NCI-H1105 treated with DMSO at 0.1 percent for 48 hours (cell line): ENCODE measurements at places on chromosomes 7 and 10.

- DNase-seq, result no peak
These were observed 48.5 kb downstream of the CPEB3 start for GRCh38 chr10:92242380-92242779.

DNA sequence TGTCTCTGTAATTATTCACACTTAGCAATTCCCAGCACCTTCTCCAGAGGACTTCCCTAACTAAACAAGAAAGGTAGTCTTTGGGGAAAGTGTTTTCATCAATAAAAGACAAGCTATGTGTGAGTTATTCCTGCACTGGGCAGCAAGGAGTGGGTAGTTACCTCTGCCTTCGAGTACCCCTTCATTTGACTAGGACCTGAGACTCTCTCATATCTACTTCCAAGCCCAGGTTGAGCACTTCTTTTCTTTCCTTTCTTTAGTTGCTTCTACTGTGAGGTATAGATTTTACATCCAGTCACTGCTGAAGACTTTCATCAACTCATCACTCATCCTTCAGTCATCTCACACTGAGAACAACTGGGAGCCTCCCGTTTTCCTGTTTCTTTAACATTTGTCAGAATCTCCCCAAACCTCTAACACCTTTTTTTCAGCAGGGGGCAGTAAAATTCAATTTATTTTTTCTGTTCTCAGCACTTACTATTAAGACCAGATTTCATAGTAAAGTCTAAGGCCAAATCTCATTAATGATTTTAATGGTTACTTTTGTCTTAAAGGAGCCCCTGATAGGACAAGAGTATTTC is 80.1 kb upstream of the PRSS1 start:
- DNase-seq, result peak; percentile 59

GRCh38 chr10:33229949-33230267 is 104.6 kb downstream of the NRP1 start:
- DNase-seq, result no peak

DNA sequence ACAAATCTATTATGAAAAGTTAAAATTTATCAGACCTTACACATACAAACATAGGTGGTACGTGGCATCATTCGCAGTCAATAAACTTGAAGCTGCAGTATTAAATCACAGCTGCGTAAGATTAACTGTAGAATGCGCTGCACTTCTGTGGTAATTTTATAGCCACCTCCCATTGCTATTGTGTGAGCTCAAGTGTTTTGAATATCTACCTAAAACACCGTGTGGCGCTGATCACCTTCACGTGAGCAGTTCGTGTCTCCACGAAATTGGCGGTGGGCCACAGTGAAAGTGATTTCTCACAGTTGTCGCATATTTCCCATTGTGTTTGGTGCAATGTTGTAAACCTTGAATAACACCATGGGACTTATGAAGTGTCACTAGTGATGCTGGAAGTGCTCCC is 102.8 kb downstream of the PLPP4 start:
- no peak for DNase-seq

DNA sequence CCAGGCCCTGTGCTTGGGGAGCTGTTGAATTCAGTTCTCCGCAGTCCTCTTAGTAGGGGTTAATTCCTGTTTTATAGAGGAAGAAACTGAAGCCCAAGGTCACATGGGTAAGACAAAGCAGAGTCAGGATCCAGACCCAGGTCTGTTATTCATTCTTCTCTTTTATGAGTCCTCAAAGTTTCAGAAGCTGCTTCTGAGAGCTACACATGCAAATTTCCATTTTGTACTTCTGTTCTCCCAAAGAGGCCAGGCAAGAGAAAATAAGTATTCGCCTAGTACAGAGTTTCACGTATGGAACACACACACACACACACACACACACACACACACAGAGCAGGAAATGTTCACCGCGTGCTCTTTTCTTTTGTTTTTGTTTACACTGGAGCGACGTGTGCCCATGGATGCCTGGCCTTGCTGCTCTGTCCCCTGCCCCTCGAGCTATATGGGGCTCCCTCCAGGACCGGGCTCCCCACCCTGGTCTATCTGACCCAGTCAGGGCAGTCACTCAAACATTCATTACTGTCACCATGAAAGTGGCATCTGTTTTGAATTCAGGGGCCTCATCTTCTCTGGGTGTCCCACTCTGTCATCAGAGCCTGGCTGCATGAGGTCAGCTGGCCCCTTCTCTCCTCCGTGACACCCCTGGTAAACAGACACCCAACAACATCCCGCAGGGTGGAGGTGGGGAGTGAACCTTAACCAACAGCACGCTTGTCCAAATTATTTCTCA is 84.4 kb downstream of the TNS3 start:
- no peak for DNase-seq

GRCh38 chr7:73353243-73353642 is 25.3 kb downstream of the FKBP6 start:
- DNase-seq, result no peak

- DNase-seq, result no peak
These were observed 85.3 kb upstream of the PPP2R2D start for GRCh38 chr10:131815266-131816156.

- DNase-seq, result peak; percentile 5
These were observed 1.4 kb downstream of the DNAJB12 start for GRCh38 chr10:72353028-72353964.

DNA sequence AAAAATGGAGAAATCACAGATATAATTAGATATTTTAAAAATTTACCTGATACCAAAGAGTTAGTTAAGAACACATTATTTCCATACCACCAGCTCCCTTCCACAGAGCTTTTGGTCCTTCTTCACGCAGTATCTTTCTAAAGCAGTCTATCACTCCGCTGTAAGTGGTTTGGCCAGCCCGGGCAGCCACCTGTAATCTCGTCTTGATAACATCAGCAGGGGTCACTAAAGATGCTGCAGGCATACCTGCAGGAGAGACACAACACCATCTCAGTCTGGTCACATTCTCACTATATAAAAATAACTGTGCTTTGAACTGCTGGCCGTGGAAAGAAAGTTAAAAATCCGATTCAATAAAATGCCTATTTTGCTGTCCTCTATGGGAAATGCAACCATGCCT is 200.1 kb downstream of the SLC25A13 start:
- no peak for DNase-seq

DNA sequence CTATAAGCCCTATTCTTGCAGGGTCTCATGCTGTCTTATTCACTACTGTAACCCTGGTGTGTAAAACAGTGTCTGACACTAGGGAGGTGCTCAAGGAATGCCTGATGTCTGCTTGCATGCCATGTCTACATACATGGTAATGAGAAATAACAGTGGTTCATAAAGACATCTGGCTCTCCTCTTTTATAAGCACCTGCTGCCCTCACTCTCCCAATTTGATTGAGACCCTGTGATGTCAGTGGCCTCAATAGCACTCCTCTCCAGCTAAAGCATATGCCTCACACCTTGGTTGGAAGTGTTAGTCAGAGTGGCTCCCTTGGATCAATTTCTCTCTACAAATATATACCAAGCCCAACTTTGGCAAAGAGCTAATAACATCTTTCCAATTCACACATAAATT is 30.6 kb downstream of the ANK3 start:
- DNase-seq, result no peak

DNA sequence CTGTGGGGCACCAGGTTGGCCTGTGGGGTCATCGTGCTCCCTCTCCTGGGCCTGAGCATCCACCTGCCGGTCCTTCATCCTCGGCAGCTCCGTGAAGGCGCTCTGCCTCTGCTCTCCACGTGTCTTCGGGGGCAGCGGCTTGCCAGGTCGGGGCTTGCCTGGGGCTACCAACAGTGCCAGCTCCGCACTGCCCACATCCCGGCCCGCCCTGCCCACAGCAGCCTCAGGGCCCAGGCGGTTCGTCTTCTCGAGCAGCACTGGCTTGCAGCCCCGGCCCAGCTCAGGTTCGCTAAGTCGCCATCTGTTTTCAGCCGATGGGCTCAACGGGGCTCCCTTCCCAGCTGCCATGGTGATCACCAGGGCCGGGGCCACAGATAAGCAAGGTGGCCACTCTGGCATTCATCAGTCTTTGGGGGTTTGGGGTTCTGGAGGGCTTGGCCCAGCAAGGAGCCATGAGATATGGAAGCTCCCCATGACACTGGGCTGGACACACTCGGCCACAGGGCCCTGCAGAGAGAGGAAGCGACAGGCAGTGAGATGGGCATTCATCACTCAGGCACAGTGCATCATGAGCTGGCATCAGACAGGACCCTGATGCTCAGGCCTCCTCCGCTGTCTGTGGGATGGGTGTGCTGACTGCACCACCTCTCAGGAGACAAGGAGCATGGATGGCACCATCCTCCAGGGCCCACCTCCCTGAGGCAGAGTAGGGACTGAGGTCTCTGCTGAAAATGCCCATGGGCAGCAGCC is 15.5 kb downstream of the ZNF488 start:
- DNase-seq, result no peak

DNA sequence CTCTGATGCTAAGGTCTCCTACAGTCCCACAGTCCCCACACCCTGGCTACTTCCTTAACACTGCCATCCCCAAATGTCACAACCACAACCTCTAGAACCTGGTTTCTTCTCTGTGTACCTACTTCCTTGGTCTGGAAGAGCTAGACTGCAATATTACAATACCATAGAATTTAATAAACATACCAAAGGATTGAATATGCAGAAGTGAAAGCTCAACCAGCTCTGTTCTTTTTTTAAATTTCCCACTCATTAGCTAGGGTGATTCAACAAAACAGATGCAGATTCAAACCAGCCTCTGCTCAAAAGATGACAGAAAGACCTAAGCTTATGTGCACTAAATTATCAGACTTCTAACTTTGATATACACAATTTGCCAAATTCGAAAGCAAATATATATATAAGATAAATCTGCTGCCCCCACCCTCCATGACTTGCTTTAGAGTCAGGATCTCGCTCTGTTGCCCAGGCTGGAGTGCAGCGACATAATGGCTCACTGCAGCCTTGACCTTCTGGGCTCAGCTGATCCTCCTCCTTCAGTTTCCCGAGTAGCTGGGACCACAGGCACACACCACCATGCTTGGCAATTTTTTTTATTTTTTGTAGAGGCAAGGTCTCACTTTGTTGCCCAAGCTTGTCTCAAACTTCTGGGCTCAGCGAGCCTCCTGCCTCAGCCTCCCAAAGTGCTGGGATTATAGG is 212.6 kb downstream of the CHCHD3 start:
- DNase-seq, result no peak

GRCh38 chr10:104881740-104882139 is 240.7 kb downstream of the SORCS3 start:
- DNase-seq, result no peak

GRCh38 chr10:31158011-31158658 is 126.5 kb upstream of the ZNF438 start:
- no peak for DNase-seq

DNA sequence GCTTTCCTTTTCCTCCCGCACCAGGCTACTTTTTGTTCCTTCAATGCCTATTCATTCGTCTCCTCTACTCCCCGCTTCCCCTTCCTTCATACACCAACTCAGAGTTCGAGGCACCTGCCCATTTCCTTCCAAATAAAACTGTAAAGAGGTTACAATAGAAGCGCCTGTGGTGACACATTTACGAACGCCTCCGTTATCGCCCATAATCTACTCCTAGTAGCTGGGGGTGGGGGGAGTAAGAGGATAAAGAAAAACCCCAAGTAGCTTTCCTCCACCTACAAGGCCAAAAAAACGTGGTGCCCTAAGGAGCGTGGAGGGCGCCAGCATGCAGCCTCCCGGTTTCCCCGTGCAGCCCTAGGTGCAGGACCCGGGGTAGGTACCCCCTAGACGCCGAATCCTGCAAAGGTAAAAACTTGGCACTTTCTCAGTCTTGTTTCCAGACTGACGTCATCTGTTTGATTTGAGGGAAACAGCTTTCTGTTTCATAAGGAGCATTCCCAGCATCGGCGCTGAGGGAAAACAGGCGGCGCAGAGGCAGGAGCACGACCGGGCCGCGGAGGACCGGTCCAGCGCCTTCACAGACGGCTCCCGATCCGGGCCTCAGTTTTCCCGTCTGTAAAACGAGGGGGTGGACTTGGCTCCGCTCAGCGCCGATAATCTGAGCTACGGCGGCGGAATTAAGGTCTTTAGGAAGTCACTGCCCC is 922 bp downstream of the PPA1 start:
- DNase-seq, result peak; percentile 26

GRCh38 chr7:28879105-28879504 is 79.0 kb downstream of the TRIL start:
- no peak for DNase-seq

- no peak for DNase-seq
These were observed 973 bp downstream of the ATAD1 start for GRCh38 chr10:87816898-87817608.

- DNase-seq, result no peak
These were observed 14.0 kb downstream of the SLC16A9 start for GRCh38 chr10:59695637-59696036.

GRCh38 chr7:74121401-74122249 is 38.0 kb downstream of the LIMK1 start:
- DNase-seq, result no peak

DNA sequence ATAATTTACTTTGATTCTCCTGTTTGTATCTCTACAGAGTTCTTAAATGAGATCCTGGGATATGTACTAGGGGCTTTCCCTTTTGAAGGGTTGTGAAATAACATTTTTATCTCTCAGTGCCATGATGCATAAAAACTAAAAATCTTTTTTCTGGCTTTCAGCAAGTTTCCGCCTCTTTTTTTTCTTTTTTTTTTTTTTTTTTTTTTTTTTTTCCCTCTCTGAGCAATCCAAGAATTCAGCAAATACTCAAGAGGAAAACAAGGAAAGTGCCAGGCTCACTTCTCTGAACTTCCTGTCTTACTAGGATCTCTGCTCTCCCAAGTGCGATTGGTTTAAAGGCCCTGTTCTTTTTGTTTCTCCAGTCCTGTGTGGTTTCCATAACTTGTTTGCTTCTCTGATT is 79.9 kb downstream of the HYCC1 start:
- DNase-seq, result no peak

- DNase-seq, result no peak
These were observed 5.1 kb downstream of the HABP2 start for GRCh38 chr10:113557903-113558321.

- no peak for DNase-seq
These were observed 22.0 kb upstream of the ANLN start for GRCh38 chr7:36367561-36368077.

- DNase-seq, result no peak
These were observed 4.8 kb downstream of the SLC25A28 start for GRCh38 chr10:99615426-99615825.

DNA sequence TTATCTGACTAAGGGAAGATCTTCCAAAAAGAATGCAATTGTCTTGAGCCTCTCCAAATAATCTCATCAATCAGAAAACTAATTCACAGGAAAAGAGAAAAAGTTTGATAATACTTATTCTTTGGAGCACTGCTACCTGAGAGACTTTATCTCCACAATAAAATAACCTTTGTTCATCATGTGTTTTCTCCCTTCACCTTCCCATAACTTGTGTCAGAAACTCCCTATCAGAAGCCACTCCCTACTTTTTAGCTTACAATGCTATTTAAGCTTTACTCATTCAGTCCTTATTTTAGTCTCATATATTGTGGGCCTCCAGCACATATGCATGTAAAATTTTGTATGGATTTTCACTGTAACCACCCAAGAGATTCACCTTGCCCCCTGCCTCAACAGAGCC is 998 bp downstream of the CYP3A43 start:
- DNase-seq, result no peak

DNA sequence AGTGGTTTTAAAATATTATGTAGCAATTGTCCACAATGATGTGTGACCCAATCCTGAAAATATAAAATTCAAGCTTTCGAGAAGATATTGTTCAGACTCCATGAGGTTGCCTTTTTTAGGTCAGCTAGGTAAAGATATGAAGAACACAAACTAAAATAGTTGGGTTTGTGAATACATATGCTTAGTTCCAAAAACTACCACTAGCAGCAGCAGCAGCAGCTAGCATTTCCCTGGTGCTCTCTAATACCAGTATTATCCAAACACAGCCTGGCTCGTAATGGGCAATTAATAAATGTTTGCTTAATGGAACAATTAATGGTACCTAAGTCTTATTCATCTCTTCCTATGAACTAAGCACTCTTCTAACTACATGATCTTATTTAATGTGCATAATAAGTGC is 362.5 kb downstream of the MALRD1 start:
- no peak for DNase-seq
